ENCODE measurements at places on chromosomes 7 and 10.

DNA sequence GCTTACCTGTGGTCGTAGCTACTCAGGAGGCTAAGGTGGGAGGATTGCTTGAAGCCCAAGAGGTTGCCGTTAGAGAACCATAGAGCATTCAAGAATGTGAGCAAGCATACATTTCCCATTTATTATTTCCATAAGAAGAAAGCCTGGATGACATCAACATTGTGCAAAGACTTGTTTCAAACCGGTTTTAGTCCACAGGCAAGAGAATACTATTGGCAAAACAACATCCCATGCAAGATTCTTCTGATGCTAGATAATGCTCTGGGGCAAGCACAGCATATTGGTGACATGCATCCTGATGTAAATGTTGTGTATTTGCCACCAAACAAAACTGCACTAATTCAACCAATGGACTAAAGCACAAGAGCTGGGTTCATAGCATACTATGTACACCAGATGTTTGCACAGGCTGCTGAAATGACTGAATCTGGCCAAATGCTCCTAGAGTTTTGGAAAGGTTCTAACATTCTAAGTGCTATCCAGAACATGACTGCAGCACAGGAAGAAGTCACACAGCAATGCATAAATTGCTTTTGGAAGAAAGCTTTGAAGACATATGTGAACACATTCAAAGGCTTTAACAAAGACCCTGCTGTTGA lies 42.6 kb downstream of the OTUD1 start:
- no peak for DNase-seq

DNA sequence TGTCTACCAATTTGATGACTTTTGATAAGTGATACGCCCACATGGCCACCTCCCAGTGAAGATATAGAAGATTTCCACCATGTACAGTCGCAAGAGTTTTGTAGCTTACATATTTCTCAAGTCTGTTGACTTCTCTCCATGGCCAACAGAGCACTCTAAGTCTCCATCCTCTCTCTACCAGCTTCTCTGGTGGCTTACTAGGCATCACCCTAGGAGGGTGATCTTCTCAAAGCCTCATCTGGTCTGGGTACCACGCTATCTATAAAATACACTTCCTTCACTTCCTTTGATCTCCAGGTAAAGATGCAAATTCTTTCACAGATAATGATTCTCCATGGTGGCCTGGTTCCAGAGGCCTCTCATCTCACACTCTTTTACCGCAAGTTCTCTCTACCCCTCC lies 49.9 kb downstream of the CALN1 start:
- DNase-seq = no peak

DNA sequence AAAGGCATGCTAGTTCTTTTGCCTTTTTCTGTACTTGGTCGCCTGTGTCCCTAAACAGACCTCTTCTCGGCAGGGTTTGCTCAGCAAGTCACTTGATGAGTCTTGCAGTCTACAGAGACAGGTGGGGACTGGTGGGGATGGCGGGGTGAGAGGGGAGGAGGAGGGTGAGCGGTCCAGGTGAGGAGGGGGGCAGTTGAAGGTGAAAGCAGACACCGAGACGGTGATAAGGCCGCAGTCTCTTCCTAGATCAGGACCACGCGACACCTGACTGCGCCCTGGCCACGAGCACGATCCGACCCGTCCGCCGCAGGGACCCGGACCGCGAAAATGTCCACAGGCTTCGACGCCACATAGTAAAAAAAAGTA lies 566 bp downstream of the ASNS start:
- peak; percentile 15 for DNase-seq

DNA sequence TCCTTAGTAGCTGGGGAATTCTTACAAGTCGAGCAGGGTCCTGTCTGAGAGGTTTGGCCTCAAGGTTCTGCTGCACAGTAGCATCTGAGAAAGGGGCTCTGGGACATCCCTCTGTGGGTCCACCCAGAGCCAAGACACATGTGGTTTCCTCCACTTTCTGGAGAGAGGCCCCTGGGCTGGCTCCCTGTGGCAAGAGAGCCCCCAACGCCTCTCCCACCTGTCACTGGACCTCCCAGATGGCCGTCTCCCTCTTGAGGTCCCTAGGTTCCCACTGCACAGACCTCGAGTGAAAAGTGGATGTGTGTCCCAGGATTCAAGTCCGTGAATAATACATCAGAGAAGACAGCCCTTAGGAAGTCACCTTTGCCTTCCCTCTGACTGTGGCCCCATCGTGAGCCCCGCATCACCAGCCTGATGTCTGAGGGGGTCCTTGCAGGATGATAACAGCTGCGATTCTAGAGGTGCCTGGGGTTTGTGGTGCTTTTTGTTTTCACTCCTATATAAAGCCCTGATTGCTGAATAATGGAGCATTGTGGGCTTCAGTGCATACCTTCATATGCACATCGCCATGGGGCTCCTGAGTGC lies 319.0 kb downstream of the GLRX3 start:
- no peak for DNase-seq

DNA sequence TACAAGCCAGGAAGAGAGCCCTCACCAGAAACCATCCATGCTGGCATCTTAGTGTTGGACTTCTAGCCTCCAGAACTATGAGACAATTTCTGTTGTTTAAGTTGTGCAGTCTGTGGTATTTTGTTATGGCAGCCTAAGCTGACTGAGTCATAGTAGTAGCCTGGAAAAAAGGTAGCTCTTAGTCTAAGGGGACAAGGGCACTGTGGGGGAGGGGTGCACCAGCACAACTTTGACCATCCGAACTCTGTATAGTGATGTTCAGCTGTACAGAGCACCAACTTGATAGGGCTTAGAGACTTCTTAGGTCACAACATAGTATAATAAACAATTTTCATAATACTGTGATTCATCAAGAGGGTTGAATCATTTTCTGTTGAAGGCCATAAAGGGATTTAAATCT lies 14.3 kb downstream of the EIF4EBP2 start:
- no peak for DNase-seq

- no peak for DNase-seq
Observed at GRCh38 chr10:21396889-21397288, 128.6 kb downstream of the SKIDA1 start.

- DNase-seq = no peak
Observed at GRCh38 chr10:43137717-43138020, 576 bp upstream of the CSGALNACT2 start.

DNA sequence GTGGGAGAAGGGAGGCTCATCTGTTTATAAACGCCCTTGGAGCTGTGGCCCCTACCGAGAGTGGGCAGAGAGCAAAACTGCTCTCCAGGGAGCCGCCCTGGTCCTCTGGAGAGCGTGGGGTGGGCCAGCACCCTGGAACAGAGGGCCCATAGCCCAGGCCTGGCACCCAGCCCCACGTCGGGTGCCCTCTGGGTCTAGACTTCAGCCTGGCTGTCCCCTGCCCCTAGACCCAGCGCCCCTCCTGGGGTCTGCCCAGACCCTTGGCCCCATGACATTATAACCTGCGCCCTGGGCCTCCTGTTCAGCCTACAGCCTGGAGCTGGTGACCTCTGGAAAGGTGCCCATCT lies 24.7 kb downstream of the GET4 start:
- DNase-seq = no peak

GRCh38 chr10:125166658-125167057 lies 6.3 kb upstream of the CTBP2 start:
- DNase-seq = no peak

DNA sequence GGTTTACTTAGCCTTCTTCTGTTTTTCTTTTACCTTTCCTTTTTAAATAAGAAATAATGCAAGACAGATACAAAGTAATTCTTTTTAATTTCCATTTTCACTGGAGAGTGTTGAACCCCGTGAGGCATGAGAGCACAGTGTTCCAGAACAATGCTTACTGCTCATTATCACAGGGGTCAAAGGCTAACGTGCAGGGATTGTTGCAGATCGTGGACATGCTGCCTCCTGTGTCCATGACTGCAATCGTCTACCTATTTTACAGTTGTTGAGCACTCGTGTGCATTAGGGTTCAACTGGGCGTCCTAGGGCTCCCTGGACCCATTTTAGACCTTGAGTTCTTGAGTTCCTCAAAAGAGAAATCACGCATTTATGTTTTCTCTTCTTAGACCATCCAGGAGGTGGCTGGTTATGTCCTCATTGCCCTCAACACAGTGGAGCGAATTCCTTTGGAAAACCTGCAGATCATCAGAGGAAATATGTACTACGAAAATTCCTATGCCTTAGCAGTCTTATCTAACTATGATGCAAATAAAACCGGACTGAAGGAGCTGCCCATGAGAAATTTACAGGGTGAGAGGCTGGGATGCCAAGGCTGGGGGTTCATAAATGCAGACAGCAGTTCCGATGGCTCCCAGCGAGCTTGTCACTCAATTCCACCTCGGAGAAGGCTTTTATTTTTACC lies 124.2 kb downstream of the EGFR start:
- no peak for DNase-seq

GRCh38 chr7:130219871-130220270 lies 12.2 kb downstream of the SSMEM1 start:
- DNase-seq = no peak

GRCh38 chr7:68756986-68757495 lies 841.2 kb upstream of the AUTS2 start:
- DNase-seq = no peak

DNA sequence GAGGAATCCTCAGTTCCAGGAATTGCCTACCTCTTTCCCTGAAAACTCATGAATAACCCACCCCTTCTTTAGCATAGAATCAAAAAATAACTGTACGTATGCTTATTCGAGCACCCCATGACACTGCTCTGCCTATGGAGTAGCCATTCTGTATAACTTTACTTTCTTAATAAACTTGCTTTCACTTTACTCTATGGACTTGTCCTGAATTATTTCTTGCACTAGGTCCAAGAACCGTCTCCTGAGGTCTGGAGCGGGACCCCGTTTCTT lies 11.1 kb downstream of the CCL24 start:
- DNase-seq = no peak

GRCh38 chr10:52951824-52952223 lies 179.2 kb upstream of the MBL2 start:
- DNase-seq = peak; percentile 25

GRCh38 chr10:84996580-84996979 lies 668.2 kb downstream of the CCSER2 start:
- no peak for DNase-seq

DNA sequence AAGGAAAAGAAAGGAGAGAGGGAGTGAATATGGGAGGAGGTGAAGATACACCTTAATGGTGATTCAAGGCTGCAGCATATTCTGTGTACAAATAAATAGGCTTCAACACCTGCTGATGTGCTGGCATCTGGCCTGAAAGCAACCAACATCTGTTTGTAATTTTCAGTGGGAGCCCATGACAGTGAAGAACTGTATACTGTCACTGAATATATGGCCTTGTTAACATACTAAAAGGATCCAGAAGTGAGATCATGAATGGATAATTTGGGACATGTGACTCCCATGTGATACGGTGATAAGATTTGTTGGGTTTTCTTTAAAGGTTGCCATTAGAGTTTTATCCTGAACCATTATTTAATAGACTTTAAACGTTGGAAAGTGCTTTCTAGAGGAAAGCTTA lies 459.3 kb downstream of the CNTNAP2 start:
- DNase-seq = no peak

- no peak for DNase-seq
Observed at GRCh38 chr7:70285187-70285586, 686.9 kb downstream of the AUTS2 start.

- no peak for DNase-seq
Observed at GRCh38 chr7:129853661-129854268, 99.0 kb downstream of the UBE2H start.

DNA sequence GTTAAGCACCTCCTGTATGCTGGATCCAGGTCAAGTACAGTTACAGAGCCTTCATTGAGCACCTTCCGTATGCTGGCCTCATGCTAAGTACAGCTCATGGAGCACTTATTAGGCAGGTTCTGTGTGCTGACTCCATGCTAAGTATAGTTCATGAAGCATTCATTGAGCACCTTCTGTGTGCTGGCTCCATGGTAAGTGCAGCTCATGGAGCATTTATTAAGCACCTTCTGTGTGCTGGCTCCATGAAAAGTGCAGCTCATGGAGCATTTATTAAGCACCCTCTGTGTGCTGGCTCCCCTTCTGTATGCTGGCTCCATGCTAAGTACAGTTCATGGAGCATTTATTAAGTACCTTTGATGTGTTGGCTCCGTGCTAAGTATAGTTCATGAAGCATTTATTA lies 30.5 kb downstream of the MMD2 start:
- no peak for DNase-seq

GRCh38 chr7:90176195-90176594 lies 21.9 kb downstream of the STEAP1 start:
- DNase-seq = no peak

DNA sequence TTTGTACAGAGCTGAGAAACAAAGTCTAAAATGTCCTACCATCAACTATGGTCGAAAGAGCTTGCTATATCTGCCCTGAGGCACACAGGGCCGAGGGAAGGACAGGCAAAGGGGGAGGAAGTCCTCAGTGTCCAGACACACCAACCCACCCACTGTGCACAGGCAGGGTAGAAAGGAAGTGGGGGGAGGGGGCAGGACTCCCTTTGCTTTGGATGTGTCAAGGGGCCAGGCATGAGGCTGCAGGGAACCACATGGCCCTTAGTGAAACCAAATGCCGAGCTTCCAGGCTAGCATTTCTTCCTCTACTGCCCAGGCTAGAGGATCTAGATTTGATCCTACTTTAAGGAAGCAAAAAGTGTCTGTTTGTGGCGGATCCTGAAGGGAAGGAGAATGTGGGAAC lies 28.6 kb downstream of the KCNH2 start:
- peak; percentile 11 for DNase-seq

- DNase-seq = no peak
Observed at GRCh38 chr10:124521429-124521871, 59.8 kb downstream of the LHPP start.

GRCh38 chr7:34596887-34597286 lies 61.1 kb upstream of the NPSR1 start:
- DNase-seq = no peak

- no peak for DNase-seq
Observed at GRCh38 chr7:55188590-55189138, 169.8 kb downstream of the EGFR start.

GRCh38 chr10:46232084-46232483 lies 54.7 kb upstream of the ANTXRL start:
- DNase-seq = no peak

DNA sequence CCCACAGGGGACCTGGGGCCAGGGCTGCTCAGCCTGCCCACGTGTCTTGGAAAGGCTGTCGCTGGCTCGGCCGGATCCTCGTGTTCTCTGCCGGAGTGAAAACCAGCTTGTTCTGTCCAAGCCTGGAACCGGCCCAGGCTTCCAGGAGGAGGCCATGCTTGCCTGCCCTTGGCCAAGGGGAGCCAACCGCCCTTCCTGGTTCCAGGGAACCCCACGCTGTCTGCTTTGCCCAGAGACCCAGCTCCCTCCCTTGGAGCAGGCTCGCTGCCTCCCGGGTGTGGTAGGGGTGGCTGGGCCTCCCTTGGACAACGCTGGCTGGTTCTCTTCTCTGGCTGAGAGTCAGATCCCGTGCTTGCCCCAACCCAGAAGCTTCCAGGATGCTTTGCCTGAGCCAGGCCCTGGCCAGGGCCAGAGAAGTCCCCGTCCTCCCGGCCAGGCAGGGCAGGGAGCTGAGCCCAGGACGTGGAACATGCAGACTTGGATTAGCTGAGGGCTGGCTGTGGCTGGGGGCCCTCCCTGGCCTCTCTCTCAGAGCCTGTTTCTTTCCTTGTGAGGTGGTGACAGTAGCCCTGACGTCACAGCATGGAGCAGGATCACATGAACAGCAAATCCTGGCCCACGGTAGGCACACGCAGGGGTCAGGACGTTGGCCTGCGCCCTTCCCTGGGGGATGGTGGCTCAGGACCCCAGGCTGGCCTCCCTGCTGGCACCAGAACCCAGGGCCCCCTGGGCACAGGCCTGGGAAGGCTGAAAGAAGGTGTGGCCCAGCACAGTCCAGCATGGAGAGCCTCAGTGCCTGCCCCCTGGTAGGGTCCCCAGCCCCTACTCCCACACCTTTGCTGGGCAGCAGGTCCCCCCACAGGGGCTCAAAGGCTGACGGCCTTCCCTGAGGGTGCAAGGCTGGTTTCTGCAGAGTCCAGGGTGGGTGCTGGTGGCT lies 67.5 kb downstream of the PWWP2B start:
- DNase-seq = no peak
